Stimulated activated CD4-positive, alpha-beta T cell treated with anti-CD3 and anti-CD28 coated beads, Interleukin-15, amount 100 ng/mL, for 1 hour (primary cell): ENCODE measurements at places on chromosomes 3 and 15.

DNA sequence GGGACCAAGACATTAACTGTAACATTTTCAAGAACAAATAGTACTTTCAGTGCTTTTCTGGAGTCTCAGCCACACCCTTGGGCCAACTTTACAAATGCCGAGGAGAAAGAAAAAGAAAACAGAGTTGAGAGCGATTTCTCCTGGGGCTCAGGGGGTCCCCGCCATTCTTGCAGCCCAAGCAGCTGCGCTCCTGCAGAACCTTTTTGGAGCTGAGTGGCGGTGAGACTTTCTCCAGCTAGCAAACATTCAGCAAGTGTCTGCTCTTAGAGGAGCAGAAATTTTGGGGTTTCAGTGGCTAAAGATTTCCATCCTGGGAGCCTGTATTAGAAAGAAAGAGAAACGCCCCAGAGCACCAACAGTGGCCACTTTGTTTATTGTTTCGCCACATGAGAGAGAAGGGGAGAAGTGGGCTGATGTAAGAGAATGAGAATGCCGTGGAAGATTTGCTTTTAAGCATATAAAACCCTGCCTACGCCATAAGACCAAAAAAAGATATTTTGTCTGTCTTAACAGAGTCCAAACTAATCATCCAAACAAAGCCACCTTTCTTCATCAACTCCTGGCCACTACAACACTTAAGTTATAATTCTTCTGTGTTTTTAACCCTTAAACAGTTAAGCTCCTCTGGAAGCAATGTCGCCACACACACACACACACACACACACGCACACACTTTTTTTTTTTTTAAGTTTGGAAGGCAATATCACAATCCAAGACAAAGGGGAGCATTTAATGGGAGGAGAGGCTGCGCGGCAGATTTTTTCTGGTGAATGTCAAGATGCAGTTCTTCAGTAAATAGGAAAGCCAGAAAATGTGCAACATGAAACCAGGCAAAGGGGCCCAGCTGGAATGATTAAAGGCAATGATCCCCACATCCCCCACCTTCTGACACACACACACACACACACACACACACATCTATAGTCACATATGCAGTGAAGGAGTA lies 19.2 kb downstream of the EID1 start:
- no peak for DNase-seq

- no peak for DNase-seq
These were observed 139.4 kb upstream of the SLC7A14 start for GRCh38 chr3:170725285-170725731.

DNA sequence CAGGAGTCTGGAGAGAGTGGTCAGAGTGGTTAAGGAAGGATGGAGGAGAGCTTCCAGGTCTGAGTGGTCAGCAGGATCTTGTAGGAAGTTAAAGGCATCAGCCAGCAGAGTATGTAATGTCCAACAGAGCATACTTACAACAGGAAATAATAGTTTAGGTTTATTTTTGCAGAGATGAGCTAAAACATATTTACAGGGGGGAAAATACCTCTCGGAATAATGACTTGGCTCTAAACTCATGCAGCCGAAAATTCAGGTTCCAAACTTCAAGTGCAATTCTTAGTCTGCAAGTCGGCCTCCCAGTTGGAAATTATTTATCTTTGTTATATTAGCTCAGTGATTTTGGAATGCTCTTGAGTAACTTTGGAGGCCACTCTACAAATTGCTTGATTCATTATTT lies 385.0 kb upstream of the C2CD4B start:
- DNase-seq = no peak

GRCh38 chr15:90496791-90497190 lies 32.9 kb upstream of the CRTC3 start:
- no peak for DNase-seq

DNA sequence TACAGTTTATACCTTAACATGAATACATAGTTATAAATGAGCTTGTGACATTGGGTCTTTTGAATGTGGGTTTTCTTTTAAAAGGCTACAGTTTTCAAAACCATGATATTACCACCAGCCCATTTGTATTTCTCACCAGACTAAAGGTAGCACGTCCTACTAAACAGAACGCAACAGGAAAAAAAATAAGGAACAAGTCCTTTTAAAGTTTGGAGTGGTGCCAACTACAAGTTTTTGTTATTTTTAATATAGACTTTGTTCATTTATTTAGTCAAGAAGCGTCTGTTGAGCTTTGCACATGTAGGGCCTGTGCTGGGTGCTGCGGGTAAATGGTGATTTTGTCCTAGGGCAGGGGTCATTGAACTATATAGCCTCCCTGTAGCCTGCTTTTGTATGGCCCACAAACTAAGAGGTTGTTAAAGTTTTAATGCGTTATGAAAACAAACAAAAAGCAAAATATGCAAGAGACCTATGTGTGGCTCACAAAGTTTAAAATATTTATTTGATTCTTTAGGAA lies 164.4 kb downstream of the GHSR start:
- no peak for DNase-seq

GRCh38 chr3:15539066-15539465 lies 17.6 kb upstream of the COLQ start:
- DNase-seq = no peak

DNA sequence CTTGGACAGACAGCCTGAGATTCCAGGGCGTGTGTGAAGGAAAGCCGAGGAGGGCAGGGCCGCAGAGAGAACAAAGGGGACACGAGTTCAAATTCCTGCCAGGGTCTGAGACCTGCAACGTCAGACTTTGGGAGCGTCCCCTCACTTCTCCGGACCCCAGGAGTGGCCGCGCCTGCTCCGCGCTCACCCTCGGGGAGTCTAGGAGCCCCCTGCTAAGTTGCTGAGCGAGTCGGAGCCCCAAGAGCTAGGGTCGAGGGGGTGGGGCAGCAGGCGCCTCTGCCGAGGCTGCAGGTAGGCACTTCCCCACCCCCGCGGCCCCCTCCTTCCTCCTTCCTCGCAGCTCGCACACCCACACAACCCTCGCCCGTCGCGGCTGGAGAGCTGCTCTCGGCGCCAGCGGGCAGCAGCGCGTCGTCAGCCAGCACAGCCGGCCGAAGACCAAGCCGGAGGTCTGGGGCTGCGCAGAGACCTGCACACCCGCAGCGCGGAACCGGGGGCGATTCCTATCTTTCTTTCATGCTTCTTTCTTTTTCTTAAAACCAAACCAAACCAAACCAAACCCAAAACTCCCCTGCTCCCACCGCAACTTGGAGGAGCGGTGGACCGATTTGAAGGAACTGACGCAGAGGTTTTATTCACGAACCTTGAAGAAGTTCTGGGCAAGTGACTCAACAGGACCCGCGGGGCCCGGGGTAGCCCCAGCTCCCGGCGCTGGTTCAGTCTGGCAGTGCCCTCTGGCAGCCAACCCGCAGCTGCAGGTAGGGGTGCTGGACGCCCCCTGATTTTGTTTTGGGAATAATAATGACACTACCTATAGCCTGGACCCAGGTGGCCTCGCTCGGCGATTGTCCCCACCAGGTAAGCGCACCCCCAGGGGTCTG lies at the start of gene ANKRD34C:
TSS of gene ANKRD34C (plus strand) at position 352 of the 881 bp plus-strand sequence. CDS start 10,563 bp downstream, outside the sequence.
- no peak for DNase-seq

DNA sequence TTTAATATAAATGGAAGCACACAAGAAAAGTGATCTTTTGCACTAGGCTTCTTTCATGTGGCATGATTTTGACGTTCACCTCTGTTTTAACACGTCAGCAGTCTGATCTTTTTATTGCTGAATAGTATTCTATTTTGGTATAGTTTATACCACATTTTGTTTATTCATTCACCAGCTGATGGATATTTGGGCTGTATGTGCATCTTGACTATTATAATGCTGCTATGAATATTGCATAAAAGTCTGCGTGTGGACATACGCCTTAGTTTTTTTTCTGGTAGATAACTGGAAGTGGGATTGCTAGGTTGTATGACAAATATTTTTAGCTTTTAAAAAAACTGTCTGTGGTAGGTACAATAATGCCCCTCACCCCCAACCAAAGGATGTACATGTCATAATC lies 14.4 kb downstream of the NAA50 start:
- DNase-seq = no peak

GRCh38 chr3:5144316-5144994 lies 22.4 kb downstream of the ARL8B start:
- no peak for DNase-seq
